Breast epithelium (tissue), 4 donors: ENCODE measurements at places on chromosomes 5 and 9. TPM values are rescaled to one million over a fixed set of nuclear protein-coding genes. Genes with fewer than 3 reads are reported as not detected.

DNA sequence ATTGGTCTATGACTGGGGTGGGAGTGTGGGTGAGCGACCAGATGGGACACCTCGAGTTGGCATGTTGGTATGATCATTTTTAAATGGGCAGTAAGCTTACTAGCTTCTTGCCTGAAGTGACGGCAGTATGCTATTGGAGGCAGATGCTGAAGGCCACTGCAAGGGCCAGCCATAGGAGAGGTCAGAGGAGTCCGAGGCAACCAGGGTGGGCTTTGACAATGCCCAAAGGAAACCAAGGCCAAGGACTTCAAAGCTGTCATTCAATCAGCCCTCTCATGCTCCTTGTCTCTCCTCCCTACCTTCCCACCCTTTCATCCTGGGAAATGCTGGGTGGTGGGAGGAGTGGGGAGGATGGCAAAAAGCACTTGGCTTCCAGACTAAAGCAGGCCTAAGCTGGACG lies 57.1 kb upstream of the GLRX start:
- no peak for DNase-seq
- no peaks in the 10 kb centered on the region for H3K36me3 ChIP-seq
- no peaks in the 10 kb centered on the region for H3K4me1 ChIP-seq
- no peak overlapping the region for H3K27ac ChIP-seq
- no peaks in the 10 kb centered on the region for H3K27me3 ChIP-seq
- no peak overlapping the region for H3K4me3 ChIP-seq

DNA sequence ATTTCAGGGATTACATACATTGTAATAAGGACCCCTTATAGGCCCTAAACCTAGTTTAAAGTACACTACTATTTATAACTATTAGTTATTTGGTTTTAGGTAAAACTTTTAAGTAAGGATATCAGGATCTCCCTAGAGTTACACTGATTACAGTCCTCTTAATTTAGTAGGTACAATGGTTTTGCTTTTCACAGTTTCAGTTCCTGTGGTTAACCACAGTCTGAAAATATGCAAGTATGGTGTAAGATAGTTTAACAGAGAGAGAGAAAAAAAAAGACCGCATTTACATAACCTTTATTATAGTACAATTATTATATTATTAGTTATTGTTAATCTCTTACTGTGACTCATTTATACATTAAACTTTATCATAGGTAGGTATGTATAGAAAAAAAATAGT lies 725.3 kb upstream of the PTPRD start:
- no peak for DNase-seq
- H3K4me1 ChIP-seq, result no peaks in the 10 kb centered on the region
- H3K36me3 ChIP-seq, result no peaks in the 10 kb centered on the region
- no peak overlapping the region for H3K27ac ChIP-seq

Gene RHOBTB3
- total RNA-seq, result 82.8 TPM

Gene ADRA1B
- 2.9 TPM for total RNA-seq

Gene TNC
- 2.4 TPM for total RNA-seq

- H3K27ac ChIP-seq, result no peak overlapping the region
- H3K27me3 ChIP-seq, result no peaks in the 10 kb centered on the region
- H3K36me3 ChIP-seq, result no peaks in the 10 kb centered on the region
- no peak for DNase-seq
- H3K4me1 ChIP-seq, result no peaks in the 10 kb centered on the region
Measured at GRCh38 chr5:72667708-72668107, 148.8 kb upstream of the TNPO1 start.

DNA sequence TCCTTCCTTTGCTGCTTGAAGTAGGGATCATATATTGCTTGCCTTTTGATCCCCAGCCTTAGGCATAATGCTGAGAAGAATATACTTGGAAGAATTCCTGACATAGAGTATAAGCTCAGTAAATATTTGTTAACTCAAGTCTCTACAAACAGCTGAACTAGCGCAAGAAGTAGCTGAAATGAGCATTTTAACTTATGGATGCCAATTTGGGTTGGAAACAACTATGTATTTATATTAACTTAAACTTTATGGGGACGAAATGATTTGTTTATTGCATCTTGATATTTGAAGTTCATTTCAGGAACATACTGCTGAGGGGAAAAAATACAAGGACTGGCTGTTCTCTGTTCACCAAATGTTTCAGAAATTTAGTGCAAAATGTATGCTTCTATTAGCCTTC lies 258.7 kb downstream of the CDH12 start:
- H3K27me3 ChIP-seq, result no peaks in the 10 kb centered on the region
- H3K27ac ChIP-seq, result no peak overlapping the region
- H3K4me3 ChIP-seq, result no peak overlapping the region

GRCh38 chr5:10401498-10401897 lies 40.2 kb upstream of the ROPN1L start:
- H3K4me1 ChIP-seq, result no peaks in the 10 kb centered on the region
- no peak overlapping the region for H3K4me3 ChIP-seq
- H3K27me3 ChIP-seq, result no peaks in the 10 kb centered on the region
- no peak for DNase-seq
